ENCODE measurements at places on chromosomes 6 and 20.

DNA sequence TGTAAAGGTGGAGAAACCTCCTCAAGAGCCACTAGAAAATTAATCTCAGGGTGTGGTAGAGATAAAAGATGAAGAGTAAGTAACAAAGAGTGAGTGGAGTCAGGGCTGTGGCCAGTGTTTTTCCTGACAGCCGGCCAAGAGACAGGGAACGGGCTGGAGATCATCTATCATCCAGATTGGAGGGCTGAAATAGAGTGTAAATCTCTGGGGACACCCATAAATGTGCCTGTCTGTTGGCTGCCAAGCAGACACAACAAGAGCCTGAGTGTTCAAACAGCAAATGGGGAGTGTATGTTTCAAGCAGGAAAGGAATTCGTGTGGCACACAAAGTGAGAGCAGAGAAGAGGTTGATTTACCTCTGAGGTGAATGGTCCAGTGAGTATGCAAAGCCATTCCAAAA, 326.4 kb upstream of the KHDRBS2 start:
- no peak for DNase-seq

DNA sequence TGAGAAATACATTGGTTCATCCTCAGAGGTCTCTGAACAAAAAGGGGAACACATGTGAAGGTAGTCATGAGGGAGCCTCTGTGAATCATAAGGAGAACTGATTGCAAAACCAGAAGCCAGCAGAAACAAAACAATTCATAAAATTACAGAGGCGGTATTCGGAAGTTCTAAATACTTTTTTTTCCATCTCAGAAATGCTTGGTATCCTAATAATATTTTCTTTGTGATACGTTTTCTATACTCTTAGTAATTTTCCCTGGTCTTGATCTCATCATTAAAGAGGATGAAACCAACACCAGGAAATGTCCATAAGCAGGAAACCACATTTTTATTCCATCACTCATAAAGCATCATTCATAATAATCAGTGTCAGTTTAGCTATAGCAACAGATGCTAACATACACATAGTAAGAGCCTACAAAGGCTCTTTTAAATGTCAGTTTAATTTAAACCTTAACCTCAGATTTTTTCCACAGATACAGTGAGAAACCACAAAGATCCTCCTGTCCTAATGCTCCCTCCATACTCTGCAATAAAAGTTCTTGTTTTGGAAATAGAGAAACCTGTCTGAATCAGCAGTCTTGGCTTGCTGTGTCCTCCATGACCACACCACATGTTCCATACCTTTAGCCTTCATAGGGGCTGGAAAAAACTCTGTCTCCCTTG, 29.2 kb downstream of the SGK1 start:
- peak; percentile 95 for DNase-seq

GRCh38 chr6:144749263-144749662, 464.1 kb downstream of the UTRN start:
- no peak for DNase-seq

DNA sequence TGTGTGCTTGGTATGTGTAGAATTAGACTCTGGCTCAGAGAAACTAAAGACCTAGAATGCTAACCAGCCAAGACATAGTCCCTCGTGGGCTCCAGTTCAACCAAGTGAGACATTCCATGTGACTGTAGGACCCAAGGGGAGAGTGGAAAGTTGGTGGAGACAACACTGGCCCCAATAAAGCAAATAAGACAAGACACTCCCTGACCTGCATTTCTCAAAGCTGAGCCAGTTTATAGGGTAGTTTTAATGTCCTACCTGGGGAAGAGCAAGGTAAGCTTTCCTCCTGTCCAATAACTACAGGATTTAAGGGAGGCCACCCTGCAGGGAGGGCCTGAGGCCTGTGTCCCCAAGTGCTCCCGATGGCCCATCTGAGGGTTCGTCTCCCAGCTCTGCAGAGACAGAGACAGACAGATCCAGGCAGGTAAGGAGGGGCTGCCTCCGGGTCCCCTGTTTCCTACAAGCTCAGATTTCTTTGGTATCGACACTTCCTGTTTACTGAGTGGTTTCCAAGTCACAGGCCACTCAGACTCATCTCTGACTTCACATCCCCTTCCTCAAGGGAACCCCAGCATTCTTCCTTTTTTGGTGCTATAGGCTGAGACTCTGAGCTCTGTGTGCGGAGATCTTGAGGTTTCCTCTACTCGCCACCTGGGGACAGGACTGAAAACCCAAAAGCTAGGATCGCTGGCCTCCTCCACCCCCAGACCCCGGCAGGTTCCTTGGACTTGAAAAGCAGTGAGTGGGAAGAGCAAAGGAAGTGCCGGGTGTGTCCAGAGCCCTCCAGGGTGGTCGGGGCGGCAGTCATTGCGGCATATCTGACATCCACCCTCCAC, 92.4 kb downstream of the PRND start:
- DNase-seq: no peak

GRCh38 chr20:61771805-61772350, 293.8 kb downstream of the TAF4 start:
- DNase-seq: no peak

DNA sequence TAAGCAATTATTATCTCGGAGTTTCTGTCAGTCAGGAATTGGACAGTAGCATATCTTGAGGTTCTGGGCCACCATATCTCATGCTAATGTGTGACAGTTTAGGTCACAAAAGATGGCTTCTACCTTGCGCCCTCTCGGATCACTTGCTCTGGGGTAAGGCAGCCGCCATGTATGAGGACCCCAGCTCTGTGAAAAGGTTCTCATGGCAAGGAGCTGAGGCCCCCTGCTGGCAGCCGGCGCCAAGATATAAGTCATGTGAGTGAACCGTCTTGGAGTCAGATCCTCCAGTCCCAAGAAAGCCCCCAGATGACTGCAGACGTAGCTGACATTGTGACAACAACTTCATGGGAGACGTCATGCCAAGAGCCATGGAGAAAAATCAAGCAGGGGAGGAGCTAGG, 670.8 kb downstream of the KIF16B start:
- DNase-seq: no peak

DNA sequence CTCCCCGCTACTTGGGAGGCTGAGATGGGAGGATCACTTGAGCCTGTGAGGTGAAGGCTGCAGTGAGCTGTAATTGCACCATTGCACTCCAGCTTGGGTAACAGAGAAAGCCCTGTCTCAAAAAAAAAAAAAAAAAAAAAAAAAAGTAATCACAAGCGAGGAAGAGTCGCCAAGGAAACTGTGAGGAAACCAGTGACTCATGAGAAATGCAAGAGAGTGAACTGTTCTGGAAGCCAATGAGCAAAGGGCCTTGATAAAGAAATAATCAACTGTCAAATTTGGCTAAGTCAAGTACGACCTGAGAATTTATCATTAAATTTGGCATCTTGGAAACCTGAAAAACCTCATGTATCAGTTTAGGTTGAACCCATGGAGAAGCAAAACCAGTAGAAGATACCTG, 16.1 kb upstream of the LAMP5 start:
- peak; percentile 86 for DNase-seq

DNA sequence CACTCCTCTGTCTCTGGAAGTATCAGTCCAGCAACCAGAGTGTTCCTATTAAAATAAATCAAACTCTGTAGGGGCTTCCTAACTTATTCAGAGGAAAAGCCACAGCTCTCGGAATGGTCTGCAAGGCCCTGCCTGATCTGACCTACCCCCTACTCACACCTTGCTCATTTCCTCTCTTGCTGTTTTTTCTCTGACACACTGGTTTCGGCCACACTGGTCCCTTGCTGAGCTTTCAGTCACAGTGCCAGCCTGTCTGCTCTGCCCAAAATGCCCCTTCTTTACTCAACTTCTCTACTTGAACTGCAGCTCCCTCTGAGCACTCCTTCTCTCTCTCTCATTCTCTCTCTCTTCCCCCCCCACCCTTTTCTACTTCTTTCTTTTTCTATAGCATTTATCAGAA, 430.2 kb downstream of the UTRN start:
- no peak for DNase-seq

GRCh38 chr6:25138934-25139415, 140.2 kb upstream of the CARMIL1 start:
- DNase-seq: peak; percentile 4

GRCh38 chr6:15689586-15690482, 27.0 kb upstream of the DTNBP1 start:
- DNase-seq: no peak

- DNase-seq: no peak
Measured at GRCh38 chr6:36139431-36139830, 9.1 kb downstream of the MAPK13 start.

DNA sequence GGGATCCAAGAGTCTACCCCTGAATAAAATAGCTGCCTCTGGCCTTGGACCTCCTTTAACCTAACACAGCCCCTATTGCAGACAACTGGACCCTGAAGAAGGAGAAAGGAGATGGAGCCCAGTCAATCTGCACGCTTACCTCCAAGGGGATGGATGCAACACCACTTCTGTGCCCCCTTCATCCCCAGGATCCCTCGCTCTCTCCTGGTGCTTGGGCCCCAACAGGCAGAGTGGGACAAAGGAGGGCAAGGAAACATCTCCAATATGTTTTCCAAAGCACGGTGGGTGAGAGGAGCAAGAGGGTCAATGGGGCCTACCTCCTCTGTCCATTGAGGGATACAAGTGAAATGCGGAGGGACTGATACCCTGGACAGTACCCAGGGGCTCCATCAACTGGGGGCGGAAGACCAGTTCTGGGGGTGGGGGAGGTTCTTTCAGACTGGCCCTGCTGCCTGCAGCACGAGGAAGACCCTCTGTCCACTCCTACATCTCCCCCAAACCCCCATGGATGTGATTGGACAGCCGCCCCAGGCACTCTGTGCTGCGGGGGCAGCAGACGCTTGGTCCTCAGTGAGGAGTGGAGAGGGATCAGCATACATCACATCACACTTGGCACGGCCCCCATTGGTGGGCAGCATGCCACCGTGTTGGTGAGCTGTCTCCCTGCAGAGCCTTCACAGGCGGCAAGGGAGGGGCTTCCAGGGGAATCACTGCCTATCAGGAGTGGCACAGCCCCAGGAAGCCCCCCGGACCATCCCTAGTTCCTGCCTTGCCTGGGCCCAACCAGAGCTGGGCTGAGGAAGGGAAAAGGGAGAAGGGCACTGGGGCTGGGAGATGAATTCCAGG, 70.6 kb downstream of the MRPL14 start:
- DNase-seq: peak; percentile 54

DNA sequence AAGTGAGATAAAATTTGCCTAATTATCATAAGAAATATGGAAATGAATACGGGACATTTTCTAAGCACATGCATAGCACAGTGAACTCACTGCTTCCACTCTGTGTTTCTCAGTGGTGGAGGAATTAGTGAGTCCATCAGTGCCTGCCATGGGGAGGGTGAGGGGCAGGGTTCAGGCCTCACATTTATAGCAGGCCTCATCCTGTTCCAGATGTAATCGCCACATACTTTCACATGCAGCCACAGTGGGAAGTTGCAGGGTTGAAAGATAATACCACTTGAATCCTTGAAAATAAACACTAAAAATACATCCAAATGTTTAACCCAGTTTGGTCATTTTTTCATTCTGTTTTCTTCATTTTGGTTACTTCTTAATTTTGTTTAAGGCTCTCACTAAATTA, 29.9 kb upstream of the ANKEF1 start:
- no peak for DNase-seq

- DNase-seq: no peak
Measured at GRCh38 chr6:16836144-16836981, 75.1 kb upstream of the ATXN1 start.

- DNase-seq: peak; percentile 52
Measured at GRCh38 chr6:34792605-34793500, 970 bp downstream of the BLTP3A start.

GRCh38 chr6:151963001-151963400, 155.5 kb downstream of the ESR1 start:
- no peak for DNase-seq

DNA sequence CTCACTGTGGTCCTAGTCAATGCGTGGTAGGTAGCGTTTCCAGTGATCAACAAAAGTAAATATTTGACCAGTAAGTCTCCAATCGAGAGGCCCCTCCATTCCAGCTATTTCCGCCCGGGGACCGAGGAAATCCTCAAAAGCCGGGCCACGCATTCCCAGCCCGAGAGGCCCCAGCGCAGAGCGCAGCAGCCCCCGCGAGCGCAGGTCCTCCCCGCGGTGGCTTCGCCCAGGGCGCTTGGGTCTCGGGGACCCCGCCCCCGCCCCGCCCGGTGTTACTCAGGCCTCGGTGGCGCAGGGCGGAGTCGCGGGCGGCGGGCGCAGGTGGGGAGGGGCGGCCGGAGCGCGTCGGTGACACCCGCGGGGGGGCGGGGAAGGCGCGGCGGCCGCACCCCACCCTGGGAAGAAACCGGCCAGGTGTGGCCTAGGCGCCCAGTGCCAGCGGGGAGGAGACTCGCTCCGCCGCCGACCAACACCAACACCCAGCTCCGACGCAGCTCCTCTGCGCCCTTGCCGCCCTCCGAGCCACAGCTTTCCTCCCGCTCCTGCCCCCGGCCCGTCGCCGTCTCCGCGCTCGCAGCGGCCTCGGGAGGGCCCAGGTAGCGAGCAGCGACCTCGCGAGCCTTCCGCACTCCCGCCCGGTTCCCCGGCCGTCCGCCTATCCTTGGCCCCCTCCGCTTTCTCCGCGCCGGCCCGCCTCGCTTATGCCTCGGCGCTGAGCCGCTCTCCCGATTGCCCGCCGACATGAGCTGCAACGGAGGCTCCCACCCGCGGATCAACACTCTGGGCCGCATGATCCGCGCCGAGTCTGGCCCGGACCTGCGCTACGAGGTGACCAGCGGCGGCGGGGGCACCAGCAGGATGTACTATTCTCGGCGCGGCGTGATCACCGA, at the start of gene DSP:
Gene DSP (plus strand): TSS at position 497 of the 890 bp plus-strand sequence. CDS start 245 bp downstream, at position 742.
- DNase-seq: no peak

DNA sequence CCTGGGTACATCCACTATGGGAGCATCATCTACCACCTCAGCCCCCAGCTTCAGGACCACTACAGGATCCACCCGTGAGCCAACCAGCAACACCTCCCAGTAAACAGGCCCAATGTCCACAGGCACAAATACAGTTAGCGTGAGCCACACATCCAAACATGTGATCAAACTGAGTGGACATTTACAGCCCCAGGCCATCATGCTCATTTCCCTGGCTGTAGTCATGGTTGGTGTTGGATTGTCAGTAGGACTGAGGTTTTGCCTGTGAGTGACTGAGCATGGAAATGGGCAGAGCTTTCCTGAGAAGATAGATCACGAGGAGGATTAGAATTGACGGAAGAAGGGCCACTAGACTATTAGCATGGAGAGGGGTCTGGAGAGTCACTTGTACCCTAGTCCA, 10.7 kb upstream of the MUC21 start:
- no peak for DNase-seq

DNA sequence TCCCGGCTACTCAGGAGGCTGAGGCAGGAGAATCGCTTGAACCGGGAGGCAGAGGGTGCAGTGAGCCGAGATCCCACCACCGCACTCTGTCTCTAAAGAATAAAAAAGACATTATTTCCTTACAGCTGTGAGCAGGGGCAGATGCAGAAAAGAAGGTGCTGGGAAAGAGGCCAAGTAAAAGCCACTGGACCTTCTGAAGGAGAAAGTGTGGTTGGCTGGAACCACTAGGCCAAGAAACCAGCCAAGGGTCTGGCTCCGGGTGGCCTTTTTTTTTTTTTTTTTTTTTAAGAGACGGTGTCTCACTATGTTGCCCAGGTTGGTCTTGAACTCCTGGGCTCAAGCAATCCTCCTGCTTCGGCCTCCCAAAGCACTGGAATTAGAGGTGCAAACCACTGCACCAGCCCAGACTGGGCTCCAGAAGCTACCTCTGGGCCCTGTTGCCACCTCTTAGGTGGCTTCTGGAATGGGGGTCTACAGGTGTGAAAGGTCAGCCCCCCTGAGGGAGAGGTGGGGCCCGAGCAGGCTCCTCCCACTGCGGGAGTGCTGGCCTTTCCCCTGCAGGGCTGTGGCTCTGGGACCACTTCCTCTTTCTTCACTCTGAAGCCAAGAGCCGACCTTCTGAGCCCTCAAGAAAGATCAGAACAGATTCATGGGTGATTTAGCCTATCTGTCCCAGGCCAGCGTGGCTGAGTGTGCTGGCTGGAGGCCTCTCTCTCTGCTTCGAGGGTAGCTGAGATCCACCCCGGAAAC, at the start of gene FGD2:
Gene FGD2 (plus strand): TSS at position 595 of the 750 bp plus-strand sequence. CDS start 163 bp downstream, outside the sequence.
- DNase-seq: no peak
